ENCODE measurements at places on chromosomes 3 and 15. TPM values are rescaled to one million over a fixed set of nuclear protein-coding genes. Genes with fewer than 3 reads are reported as not detected.
A peak's percentile ranks its signal among the peaks of the same experiment; 100 is the strongest.

TRIM71 gene
- total RNA-seq: 2.5 TPM

SERINC4 gene
- total RNA-seq: not detected

GOLGA6B gene
- total RNA-seq: not detected

ACVR2B gene
- 8.2 TPM for total RNA-seq

SNTN gene
- total RNA-seq: 12.8 TPM

OR5H15 gene
- total RNA-seq: not detected

SPINK8 gene
- total RNA-seq: not detected

DNA sequence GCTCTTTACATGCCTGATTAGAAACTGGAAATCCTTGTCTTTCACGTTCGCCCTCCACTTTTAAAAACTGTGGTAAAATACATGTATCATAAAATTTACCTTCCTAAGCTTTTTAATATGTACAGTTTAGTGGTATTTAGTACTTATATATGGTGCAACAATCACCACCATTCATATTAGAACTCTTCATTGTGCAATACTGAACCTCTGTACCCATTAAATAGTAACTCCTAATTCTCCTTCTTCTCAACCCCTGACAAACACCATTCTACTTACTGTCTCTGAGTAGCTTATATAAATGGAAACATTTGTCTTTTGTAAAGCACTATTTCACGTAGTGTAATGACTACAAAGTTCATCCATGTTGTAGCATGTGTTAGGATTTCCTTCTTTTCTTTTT, 28.2 kb downstream of the GRM2 start:
- H3K27ac ChIP-seq: no peak overlapping the region
- no peaks in the 10 kb centered on the region for H3K4me1 ChIP-seq
- no peak overlapping the region for H3K4me3 ChIP-seq
- peaks cover 3% of the 10 kb centered on the region for H3K27me3 ChIP-seq
- no peaks in the 10 kb centered on the region for H3K36me3 ChIP-seq

GRCh38 chr3:15768421-15769255, 29.1 kb downstream of the ANKRD28 start:
- DNase-seq: peak; percentile 47
- no peaks in the 10 kb centered on the region for H3K27me3 ChIP-seq
- no peaks in the 10 kb centered on the region for H3K36me3 ChIP-seq
- peaks cover 12% of the 10 kb centered on the region for H3K4me1 ChIP-seq

DNA sequence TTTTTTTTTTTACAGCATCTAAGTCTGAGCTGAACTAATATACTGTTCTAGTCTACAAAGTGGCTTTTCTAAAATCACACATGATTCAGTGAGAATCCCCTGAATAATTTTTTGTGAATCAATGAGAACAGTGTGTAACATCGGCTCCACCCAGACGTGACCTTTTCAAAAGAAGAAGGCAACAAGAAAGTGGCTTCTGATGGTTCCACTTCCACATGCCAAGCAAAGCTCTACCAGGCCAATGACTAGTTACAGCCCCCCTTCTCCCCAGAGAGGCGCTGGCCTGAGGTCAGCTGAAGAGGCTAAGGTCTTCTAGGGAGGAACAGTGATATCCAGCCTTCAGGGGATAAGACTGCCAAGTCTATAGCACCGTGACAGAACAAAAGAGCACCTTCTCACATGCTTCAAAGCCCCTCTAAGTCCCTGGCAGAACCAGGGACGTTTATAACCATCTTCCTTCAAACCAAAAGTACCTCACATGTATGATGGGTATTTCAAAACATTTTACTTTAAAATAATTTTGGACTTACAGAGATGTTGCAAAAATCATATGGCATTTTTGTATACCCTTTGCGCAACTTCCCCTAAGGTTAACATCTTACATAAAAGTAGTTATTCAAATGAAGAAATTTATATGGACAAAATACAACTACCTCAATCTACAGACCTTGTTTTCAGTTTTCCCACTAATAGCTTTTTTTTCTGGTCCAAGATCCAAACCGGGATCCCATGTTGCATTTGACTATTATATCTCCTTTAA, 177.9 kb downstream of the OSBPL10 start:
- H3K36me3 ChIP-seq: no peaks in the 10 kb centered on the region
- no peaks in the 10 kb centered on the region for H3K4me1 ChIP-seq
- no peak overlapping the region for H3K27ac ChIP-seq
- H3K27me3 ChIP-seq: no peaks in the 10 kb centered on the region

GRCh38 chr3:54691289-54691771, 236.5 kb downstream of the LRTM1 start:
- H3K27me3 ChIP-seq: no peaks in the 10 kb centered on the region
- H3K4me3 ChIP-seq: no peak overlapping the region
- no peak for DNase-seq
- no peaks in the 10 kb centered on the region for H3K36me3 ChIP-seq
- H3K27ac ChIP-seq: no peak overlapping the region

- no peak overlapping the region for H3K27ac ChIP-seq
- no peaks in the 10 kb centered on the region for H3K36me3 ChIP-seq
- no peak overlapping the region for H3K4me3 ChIP-seq
- no peaks in the 10 kb centered on the region for H3K27me3 ChIP-seq
- DNase-seq: no peak
Measured at GRCh38 chr3:15924914-15925313, 127.1 kb upstream of the ANKRD28 start.

DNA sequence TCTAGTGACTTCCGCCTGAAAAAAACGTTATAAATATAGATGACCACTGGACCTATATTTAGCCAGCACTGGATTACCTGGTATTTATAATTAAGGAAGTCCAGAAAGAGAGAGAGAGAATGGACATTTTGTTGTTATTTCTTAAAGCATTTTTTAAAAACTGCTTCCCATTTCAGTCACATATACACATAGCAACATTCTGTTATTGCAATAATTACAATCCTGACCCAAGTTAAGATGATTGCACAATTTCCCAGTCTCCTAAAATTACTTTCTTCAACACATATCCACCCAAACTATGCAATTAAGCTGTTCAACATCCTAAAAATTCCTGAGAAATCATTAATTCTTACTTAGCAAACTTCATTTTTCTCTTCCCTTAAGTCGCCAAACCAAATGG, 37.7 kb downstream of the PCSK6 start:
- H3K4me3 ChIP-seq: no peak overlapping the region
- no peak for DNase-seq
- H3K36me3 ChIP-seq: no peaks in the 10 kb centered on the region
- no peaks in the 10 kb centered on the region for H3K27me3 ChIP-seq

DNA sequence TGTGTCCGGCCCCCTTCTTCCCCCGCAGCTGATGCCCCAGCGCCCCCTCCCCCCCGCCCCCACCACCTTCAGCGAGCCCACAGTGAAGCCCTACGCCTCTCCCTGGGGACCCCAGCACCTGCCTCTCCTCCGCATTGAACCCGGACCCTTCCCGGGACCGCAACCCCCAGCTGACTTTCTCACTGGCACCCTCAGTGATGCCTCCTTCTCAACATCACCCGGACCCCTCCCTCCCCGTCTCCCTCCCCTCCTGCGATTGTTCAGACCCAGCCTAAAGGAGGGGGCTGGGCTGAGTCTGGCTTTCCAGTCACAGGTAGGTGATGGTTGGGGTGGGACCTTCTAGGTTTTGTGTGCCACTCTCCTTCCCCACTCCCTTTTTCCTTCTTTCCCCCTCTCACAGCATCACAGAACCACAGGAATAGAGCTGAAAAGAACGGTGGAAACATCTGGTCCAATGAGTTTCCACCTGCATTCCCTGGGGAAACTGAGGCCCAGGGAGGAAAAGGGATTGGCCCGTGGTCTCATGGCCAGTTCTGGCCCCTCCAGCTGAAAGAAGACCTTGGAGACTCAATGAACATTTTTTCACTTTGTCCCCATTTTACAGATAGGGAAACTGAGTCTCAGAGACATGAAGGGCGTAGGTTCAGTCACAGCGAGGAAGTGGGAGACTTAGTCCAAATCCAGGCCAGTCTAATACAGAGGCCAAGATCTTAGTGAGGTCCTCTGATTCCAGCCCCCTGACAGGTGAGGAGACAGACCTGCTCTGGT, 828 bp downstream of the CAND2 start:
- H3K27me3 ChIP-seq: peaks cover 6% of the 10 kb centered on the region
- peaks cover 9% of the 10 kb centered on the region for H3K4me1 ChIP-seq
- DNase-seq: no peak
- peak overlapping the region; percentile 67 for H3K4me3 ChIP-seq

DNA sequence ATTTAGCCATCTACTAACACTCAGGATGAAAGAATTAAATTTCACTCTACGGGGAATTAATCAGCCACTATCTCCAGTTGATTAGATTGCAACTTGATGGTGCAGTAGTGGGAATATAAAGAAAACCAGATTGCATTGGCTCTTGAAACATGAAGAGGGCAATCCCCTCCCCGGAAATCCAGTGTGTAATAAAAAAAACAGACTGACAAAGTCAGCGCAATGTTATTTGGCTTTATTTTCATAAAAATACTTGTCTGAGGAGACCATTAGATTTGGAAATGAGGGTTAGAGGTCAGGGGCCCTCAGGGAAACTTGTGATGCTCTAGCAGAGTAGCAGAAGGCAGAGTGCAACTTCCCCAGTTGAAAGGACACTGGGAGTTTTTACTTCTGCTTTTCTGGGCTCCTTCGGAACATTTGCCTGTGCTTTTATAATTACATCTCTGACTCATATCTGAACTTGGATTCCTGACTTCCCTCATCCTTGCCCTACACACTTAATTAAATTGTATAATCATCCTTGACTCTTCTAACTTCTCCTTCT, 326.8 kb downstream of the TUSC7 start:
- no peaks in the 10 kb centered on the region for H3K36me3 ChIP-seq
- H3K4me3 ChIP-seq: no peak overlapping the region
- peak overlapping the region; percentile 70 for H3K27ac ChIP-seq
- no peak for DNase-seq

DNA sequence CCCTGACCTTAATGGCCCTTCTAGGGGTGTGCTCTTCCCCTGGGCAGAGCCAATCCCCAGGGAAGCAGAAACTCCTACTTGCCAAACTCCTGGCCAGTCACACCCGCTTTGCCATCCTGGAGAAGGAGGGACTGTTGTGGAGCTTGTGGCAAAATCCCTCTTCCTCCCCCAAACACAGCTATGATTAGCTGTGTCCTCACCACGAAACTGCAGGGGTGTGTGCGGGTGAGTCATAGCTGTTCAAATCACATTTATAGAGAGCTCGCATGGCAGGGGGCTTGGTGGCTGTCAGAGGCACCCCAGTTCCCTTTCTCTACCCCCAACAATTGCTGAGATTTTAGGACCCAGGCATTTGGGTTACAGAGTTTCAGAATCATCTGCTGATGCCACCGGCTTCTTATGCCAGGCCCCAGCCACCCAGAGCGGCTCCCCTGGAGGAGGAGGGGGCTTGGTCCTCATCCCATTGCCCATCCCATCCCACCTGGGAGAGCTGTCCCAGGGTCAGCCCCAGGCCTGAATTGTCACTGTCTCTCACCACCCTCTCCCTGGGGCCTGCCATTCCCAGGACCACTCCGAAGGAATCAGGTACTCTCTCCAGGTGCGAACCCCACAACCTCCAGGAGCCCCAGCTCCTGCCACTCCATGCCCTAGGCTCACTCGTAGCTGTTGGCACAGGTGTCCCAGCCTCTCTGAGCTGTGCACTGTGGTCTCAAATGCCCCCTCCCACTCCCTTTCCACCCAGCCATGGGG, 28.8 kb upstream of the MAGEF1 start:
- no peaks in the 10 kb centered on the region for H3K27me3 ChIP-seq
- no peak overlapping the region for H3K27ac ChIP-seq
- no peaks in the 10 kb centered on the region for H3K4me1 ChIP-seq
- H3K4me3 ChIP-seq: no peak overlapping the region
- no peak for DNase-seq
- no peaks in the 10 kb centered on the region for H3K36me3 ChIP-seq

- H3K36me3 ChIP-seq: no peaks in the 10 kb centered on the region
- DNase-seq: no peak
- no peaks in the 10 kb centered on the region for H3K27me3 ChIP-seq
- H3K27ac ChIP-seq: no peak overlapping the region
Measured at GRCh38 chr3:116034794-116035193, 410.5 kb downstream of the LSAMP start.

DNA sequence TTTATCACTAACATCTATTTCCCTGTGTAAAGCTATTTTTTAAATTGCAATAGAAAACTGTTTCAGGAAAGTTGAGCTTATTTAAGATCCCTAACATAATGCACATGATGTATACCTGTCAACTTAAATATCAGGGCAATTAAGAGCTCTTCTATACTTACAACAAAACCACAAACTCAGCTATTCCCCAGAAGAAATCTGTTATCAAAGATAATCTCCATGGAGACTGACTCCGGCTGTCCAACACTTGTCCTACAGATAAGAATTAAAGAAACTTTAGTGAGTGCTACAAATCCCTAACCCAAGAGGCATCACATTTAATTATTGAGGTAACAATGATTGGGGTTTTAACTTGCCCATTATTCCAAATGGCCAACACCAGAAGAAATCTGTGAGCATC, 3.4 kb downstream of the SELENOK start:
- peaks cover 23% of the 10 kb centered on the region for H3K4me1 ChIP-seq
- H3K27me3 ChIP-seq: no peaks in the 10 kb centered on the region
- H3K36me3 ChIP-seq: peaks cover 49% of the 10 kb centered on the region
- H3K4me3 ChIP-seq: no peak overlapping the region
- no peak overlapping the region for H3K27ac ChIP-seq

DNA sequence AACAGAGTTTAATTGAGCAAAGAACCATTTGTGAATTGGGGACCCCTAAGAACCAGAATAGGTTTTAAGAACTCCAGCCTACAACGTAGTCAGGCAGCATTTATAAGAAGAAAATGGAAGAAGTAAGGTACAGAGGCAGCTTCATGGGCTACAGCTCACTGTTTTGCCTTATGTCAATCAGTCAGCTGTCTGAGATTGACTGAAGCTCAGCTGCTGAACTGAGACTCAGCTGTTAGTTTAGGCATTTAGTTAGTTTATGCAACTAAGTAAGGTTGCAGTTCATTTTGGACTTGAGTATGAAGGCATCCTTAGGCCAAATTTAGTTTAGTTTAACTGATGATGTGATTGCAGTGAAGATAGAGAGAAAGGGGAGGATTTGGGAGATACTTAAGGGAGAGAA, 34.1 kb upstream of the RASA2 start:
- no peak overlapping the region for H3K27ac ChIP-seq
- DNase-seq: no peak
- H3K36me3 ChIP-seq: peaks cover 1% of the 10 kb centered on the region
- H3K4me3 ChIP-seq: no peak overlapping the region

GRCh38 chr15:31486906-31487695, 160.5 kb downstream of the KLF13 start:
- DNase-seq: no peak
- no peaks in the 10 kb centered on the region for H3K36me3 ChIP-seq
- H3K4me1 ChIP-seq: peaks cover 25% of the 10 kb centered on the region
- H3K27me3 ChIP-seq: peaks cover 20% of the 10 kb centered on the region
- H3K27ac ChIP-seq: no peak overlapping the region
- H3K4me3 ChIP-seq: no peak overlapping the region

DNA sequence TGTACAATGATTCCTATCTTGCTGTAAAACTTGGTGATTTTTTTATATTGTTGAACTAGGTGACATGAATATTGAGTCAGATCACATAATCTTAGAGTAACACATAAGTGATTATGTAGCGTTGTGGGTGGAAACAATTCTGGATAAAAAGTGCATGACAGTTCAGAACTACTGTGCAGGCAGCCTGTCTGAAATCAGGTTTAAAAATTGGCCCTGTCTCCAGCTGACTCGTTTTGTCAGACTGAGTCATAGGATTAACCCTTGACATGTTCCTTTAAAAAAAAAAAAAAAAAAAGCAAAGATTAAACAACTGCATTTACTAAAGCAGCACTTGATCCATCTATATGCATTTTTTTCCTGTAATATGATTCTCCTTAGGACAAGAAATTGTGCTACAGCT, 160.0 kb upstream of the CGNL1 start:
- no peak for DNase-seq
- no peaks in the 10 kb centered on the region for H3K27me3 ChIP-seq
- no peaks in the 10 kb centered on the region for H3K36me3 ChIP-seq
- H3K4me1 ChIP-seq: peaks cover 41% of the 10 kb centered on the region
- H3K27ac ChIP-seq: peak overlapping the region; percentile 41
- H3K4me3 ChIP-seq: no peak overlapping the region
